ENCODE measurements at places on chromosomes 3 and 15.

DNA sequence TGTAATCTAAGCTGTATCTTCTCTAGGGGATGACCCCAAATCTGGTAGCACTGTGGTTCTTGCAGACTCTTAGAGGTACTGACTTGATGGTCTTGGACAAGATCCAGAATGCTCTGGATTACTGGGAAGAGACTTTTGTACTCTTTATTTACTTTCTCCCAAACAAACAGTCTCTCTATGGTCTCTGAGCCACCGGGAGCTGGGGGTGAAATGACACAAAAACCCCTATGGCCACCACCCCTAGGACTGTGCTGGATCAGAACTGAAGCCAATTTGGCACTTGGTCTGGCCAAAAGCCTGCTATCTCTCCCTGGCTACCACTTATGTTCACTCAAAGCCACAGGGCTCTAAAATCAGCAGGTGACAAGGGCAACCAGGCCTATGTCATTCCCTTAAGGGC, 50.2 kb upstream of the SI start:
- DNase-seq = no peak

GRCh38 chr3:153348457-153349107, 186.6 kb downstream of the RAP2B start:
- no peak for DNase-seq

DNA sequence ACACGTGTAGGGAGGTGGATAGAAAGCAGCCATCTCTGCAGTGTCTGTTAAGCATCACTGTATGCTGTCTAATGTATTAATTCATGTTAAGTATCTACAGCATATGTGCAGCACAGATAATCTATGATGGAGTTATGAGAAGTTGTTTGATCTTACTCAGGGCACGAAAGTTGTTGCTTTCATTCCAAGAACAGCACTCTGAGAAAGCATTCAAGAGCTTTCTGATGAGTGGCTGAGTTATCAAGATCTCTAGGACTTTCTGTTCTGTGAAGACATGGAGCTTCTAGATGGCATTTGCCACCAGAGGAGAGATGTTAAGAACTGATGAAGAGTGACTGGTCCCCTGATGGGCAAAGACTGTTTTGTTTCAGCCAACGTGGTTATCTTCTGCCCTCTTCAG, 22.6 kb upstream of the TPRG1 start:
- DNase-seq = no peak

DNA sequence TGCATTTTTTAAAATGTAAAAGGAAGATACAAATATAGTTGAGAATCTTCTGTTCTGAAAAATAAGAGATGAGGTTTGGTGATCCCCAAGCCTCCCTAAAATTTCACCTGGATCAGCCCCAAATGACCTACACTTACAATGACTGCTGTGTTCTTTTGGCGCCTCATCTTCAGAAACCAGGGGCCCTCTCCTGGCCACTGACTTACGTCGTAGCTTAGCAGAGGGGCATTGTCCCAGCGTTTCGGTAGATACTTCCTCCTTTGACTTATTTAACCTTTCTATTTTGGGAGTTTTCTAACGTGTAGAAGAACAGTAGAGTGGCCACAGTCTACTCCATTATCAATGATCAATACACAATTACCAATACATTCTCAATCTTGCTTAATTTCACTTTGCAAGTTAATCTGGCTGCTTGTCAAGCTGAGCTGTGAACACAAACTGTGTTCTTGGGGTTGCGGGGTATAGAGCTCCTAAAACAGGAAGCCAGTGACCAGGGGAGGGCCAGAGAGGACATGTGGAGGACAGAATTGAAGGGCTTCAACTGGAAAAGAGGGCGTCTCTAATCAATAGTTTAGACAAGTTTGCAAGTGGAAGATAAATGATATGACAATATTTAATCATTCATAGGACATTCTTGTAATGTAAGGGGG, 419.5 kb downstream of the LPP start:
- no peak for DNase-seq

GRCh38 chr3:23761440-23761896, 44.3 kb upstream of the UBE2E1 start:
- DNase-seq = peak; percentile 23

- no peak for DNase-seq
These were observed 8.6 kb upstream of the TRIM59 start for GRCh38 chr3:160458151-160458550.

All from foreskin fibroblast (primary cell).